ENCODE measurements at places on chromosomes 6 and 20. TPM values are rescaled to one million over a fixed set of nuclear protein-coding genes. Genes with fewer than 3 reads are reported as not detected.

Gene RNF39
- 1.8 TPM for polyA plus RNA-seq

Gene RXRB
- polyA plus RNA-seq = 58.1 TPM

Gene PDE7B
- polyA plus RNA-seq = 8.1 TPM

Gene TNXB
- polyA plus RNA-seq = 4.3 TPM

Gene PLAGL2
- polyA plus RNA-seq = 22.0 TPM

Gene RAD21L1
- not detected for polyA plus RNA-seq

Gene COL20A1
- polyA plus RNA-seq = 0.95 TPM

Gene ATRN
- polyA plus RNA-seq = 47.6 TPM

Gene OLIG3
- not detected for polyA plus RNA-seq

Gene GTSF1L
- polyA plus RNA-seq = not detected

Gene TCF21
- 181 TPM for polyA plus RNA-seq

Gene TFEB
- 9.9 TPM for polyA plus RNA-seq

Gene KHDC1L
- 0.27 TPM for polyA plus RNA-seq

GRCh38 chr6:108921547-108922361 lies 73.5 kb downstream of the ARMC2 start:
- no peak for DNase-seq

GRCh38 chr6:3592371-3592941 lies 135.6 kb upstream of the SLC22A23 start:
- no peak for DNase-seq

- peak; percentile 9 for DNase-seq
These were observed 136.7 kb downstream of the MMUT start for GRCh38 chr6:49326347-49326746.

DNA sequence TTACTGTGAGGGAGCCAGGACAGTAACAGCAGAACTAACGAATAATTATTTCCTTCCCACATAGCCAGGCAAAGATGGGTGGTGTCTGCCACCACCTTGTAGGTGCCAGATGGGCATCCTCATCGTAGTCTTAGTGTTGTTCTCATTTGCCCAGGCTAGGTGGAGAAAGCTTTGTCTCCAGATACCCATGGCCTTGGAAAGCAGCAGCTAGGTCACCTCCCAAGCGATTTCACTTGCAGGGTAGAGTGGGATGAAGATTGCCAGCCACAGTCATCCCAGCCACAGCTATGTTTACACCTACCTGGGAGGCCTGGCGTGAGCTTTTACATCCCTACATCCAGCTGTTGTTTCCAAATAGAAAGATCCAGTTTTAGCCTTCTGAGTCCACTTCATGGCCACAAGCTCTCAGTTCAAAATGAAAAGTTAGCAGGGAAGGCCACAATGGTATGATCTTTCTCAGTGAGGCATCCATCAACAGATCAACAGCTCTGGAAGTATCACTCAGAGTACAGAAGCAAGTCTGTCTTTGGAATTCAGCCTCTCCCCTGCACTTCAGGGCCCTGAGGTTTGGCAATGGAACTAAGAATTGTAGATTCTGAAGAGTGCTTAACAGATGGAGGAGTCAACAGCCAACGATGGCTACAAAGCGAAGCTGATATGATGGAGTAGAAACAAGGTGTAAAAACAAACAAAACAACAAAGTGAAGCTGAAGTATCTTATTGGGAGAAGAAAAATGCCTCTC lies 11.0 kb upstream of the SNRPC start:
- no peak for DNase-seq

- no peak for DNase-seq
These were observed 48.7 kb upstream of the RSPO3 start for GRCh38 chr6:127069659-127070279.

GRCh38 chr6:111731456-111732195 lies 125.9 kb upstream of the TRAF3IP2 start:
- no peak for DNase-seq

DNA sequence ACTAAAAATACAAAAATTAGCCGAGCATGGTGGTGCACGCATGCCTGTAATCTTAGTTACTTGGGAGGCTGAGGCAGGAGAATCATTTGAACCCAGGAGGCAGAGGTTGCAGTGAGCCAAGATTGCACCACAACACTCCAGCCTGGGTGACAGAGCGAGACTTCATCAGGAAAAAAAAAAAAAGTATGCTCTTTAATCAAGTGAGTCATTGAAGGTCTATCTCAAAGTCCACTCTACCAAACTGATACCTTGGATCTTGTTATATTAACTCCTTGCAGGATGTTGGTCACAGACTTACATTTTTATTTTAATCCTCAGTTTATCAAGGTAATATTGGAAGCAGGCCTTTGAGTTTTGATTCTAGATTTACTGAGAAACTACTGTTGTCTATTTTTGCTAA lies 348.7 kb downstream of the COL12A1 start:
- no peak for DNase-seq

- no peak for DNase-seq
These were observed 347.7 kb downstream of the BCKDHB start for GRCh38 chr6:80454197-80454596.

- no peak for DNase-seq
These were observed 10.9 kb downstream of the NINL start for GRCh38 chr20:25574411-25574810.

GRCh38 chr6:144246988-144247387 lies 38.1 kb upstream of the UTRN start:
- DNase-seq = no peak

- no peak for DNase-seq
These were observed 110.0 kb upstream of the RIN2 start for GRCh38 chr20:19648024-19648423.

DNA sequence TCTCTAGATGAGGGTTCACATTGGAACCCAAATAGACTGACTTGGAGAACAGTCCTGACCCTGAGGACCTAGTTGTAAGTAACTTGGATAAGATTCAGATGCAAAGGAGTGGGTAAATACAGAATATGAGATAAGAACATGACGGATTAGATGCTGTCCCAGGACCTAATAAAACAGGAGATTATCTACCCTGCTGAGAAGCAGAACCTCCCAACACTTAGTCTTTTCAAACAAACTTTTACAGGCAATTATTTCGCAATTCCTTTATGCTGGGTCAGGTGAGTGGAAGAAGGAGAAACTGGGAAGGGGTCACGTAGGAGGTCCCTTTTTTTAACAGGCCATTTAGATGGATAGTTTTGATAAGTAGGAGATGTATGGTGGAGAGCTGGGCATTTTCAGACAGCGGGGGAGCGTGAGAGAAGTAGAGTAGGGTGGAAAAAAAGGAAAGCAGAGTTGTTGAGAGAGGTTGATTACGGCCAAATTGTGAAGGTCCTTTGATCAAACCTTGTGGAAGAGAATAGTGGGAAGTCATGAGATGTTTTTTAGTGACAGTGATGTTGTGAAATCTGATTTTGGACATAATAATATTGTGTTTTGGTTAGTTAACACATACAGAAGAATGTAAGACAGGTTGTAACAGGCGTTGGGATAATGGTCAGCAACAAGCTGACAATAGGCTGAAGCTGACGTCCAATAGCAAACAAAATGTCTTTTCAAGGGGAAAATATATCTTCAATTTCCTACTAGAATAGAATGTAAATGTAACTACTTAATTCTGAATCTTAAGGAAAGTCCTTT lies 32.8 kb downstream of the FAM83B start:
- DNase-seq = no peak

- DNase-seq = no peak
These were observed 104.7 kb downstream of the JARID2 start for GRCh38 chr6:15350386-15351083.

DNA sequence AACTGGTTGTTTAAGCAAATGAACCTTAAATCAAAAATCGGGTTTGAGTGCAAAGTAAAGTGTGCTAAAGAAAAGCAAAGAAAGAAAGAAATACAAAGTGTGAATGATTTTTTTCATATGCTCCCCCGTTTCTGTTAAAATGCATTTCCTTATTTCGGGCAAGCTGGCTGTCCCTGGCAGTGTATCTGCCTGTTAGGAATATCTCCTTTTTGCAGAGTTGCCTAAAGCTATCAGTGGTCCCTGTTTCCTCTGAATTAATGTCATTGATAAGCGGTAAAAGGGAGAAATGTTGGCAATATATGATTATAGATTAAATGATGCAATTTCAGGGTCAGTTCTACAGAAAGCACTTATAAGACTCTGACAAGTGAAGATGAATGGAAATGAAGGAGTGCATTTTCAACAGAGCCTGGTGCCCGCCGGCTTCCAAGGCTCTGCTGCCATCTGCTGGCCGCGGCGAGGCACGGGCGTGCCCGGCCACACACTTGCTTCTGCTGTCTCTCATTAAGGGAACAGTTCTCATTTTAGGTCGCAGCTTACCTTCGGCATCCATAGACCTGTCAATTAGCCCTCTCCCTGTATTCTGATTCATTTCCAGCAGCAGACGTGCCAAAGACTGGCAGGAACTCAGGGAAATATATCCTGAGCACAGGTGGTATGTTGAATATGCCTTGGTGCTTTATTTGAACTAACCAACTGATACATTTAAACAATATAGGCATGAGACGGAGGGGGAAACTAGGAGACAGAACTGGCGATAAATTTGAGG lies 381.9 kb downstream of the C6orf118 start:
- peak; percentile 61 for DNase-seq

DNA sequence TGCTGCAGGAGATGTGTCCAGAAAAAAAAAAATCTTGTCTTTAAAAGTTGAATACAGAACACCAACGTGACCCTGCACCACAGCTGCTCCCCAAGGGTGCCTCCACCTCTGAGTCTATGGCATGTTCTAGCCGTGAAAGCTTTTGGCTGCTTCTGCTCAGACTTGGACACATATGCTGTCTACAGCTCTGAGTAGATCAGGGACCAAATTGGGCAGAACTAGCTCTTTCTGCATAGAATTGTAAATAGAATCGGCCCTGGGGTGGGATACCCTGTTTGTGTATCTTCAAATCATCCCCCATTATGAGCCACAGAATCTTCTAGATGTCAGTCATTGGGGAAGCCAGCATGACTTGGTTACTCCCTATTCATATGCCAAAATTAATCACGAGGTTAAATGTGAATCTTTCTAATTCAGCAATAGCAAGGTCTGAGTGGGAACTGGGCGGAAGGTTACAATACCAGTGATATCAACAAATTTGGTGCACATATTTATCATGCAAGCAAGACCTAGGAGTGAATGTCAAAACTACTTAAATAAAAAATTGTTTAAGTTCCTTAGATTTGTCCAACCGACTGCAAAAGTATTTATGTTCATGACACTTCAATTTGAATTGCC lies 302.8 kb downstream of the KIF16B start:
- no peak for DNase-seq

- DNase-seq = no peak
These were observed 263.1 kb downstream of the ESR1 start for GRCh38 chr6:152070556-152070955.

- no peak for DNase-seq
These were observed 322.9 kb upstream of the TFAP2D start for GRCh38 chr6:50390416-50390815.

DNA sequence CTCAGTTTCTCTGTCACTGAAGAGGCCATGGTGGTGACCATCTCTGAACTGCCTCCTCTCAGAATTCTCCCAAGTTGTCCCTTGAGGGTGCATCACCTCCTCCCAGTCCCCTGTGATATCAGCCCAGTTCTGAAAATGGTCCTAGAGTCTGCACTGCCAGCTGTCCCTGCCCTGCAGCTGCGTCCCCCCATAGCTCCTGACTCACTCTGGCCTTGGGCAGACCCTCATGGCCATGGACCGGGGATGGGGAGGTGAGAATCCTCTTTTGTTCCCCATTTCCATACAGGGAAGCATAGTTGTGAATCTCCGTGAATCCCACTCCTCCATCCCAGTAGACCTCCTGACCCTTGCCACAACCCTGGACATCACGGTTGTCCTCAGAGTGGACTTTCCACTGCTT lies 4.5 kb downstream of the ETV7 start:
- no peak for DNase-seq

DNA sequence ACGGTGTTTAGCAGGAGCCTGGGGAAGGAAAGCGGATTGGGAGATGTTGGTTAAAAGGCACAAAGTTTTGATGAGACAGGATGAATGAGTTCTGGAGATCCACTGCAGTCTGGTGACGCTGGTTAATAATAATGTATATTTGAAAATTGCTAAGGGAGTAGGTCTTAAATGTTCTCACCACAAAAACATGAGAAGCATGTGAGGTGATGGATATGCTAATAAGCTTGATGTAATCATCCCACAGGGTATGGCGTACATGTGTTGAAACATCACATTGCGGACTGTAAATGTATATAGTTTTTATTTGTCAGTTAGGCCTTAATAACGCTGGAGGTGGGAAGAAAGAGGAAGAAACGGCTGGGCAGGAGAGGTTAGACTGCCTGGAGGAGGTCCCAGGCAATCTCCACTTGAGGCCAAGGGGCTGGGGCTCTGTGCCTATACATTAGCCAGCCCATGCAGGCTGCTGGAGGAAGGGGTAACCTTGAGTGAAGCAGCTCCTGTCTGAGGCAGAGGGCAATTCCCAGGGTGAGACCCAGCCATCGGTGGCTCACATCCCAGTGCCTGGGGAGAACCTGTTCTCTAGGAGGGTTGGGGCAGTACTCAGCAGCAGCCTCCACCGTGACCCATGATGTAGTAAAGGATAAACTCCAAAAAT lies 188.2 kb upstream of the QKI start:
- no peak for DNase-seq

DNA sequence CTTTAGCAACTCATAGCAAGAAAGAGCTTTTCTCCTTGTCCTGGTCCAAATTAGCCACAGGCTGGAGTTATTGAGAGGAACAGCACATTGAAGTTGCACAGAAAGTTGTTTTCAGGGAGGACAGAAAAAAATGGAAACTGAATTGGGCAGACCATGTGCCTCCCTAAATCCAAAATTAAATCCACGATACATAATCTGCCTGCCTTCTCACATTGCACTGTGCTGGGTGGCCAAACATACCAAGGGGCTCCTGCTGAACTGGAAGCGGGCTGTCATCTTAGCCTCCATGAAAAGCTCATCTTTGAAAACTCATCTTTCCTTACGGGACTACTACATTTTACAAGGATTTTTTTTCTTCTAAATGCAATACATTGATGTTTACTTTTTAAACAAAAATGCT lies 59.9 kb downstream of the TNFAIP3 start:
- DNase-seq = no peak

- DNase-seq = no peak
These were observed 48.0 kb upstream of the BHLHE23 start for GRCh38 chr20:63054681-63055240.

DNA sequence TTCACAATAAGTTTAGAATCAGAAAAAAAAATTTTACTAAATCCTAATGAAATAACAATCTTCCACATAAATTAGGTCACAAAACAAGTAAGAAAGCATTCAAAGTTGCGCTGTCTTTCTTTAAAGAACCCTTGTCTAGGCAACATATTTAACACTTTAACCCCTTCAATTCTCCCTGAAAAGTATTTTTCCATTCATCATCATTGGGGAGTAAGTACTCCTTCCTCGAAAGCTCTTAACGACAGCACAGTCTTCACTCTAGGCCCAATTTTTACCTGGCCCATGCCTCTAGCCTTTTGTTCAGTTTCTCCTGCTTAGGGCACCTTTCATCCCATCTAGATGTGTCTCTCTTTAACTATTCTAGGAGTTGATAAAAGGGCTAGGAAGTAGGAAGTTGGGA lies 2.6 kb downstream of the TSPYL1 start:
- DNase-seq = no peak

DNA sequence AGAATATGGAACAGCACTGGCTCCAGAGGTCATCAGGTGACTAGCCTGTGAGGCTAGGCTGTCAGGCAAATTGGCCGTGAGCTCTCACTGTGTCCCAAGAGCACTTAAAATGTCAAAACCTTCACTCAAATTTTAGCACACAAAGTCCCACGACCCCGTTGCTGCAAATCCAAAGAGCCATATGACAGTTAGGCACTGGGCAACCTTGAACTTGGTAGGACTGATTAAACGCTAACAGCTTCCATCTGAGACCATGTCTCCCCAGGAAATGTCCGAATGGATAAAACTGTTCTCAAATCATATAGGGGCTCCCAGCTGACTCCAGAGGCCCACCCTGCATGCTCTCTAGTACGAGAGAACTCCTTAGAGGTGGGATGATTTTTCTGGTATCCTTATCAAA lies 196.6 kb downstream of the PHACTR1 start:
- DNase-seq = no peak

Data from renal pelvis (tissue), 12 donors.